ENCODE measurements at places on chromosomes 16 and 17. TPM values are rescaled to one million over a fixed set of nuclear protein-coding genes. Genes with fewer than 3 reads are reported as not detected.

GCGR gene
- not detected for total RNA-seq

TRPV2 gene
- 54.8 TPM for total RNA-seq

MED13 gene
- total RNA-seq = 19.9 TPM

BICDL2 gene
- total RNA-seq = not detected

GRCh38 chr17:56310782-56311181, 157.5 kb downstream of the ANKFN1 start:
- no peak for DNase-seq

DNA sequence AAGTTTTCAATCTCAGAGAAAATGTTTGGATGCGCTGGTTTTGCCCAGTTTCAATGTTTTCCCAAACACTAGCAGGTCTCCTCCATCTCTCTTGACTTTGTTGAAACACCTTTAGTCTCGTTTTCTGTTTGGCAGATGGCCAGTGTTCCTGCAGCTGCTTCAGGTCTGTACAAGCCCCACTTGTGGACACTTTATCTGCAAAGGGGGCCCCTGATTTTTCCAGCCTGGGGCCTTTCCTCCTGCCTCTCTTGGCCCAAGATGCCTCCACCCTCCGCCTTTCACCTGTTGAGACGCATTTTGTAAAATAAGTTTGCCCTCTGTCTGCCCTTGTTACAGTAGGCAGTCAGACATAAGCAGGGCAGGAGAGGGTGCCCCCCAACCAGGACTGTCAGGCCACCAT, 21.8 kb upstream of the PRM1 start:
- DNase-seq = no peak

DNA sequence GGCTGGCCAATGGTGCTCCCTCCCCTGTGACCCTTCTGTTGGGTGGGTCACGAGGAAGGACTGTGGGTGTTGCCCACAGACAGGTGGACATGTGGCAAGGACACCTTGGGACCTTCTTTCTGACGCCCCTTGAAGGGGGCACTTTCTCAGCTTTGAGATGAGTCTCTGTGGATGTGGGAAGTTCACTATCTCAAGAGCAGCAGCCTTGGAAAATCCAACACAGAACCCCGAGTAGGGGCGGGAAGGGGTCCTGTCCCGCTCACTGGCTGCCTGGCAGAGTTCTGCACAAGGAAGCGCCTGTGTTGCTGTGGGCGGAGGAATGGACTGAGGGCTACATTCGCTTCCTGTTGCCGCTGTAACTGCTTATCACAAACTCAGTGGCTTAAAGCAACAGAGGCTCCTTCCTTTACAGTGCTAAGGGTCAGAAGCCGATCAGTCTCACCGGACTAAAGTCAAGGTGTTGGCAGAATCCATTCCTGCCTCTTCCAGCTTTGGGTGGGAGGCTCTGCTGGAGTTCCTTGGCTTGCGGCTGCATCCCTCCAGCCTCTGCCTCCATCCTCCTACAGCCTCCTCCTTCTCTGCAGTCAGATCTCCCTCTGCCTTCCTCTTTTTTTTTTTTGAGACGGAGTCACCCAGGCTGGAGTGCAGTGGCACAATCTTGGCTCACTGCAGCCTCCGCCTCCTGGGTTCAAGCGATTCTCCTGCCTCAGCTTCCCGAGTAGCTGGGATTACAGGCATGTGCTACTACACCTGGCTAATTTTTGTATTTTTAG, 305.2 kb downstream of the SEC14L1 start:
- no peak for DNase-seq

DNA sequence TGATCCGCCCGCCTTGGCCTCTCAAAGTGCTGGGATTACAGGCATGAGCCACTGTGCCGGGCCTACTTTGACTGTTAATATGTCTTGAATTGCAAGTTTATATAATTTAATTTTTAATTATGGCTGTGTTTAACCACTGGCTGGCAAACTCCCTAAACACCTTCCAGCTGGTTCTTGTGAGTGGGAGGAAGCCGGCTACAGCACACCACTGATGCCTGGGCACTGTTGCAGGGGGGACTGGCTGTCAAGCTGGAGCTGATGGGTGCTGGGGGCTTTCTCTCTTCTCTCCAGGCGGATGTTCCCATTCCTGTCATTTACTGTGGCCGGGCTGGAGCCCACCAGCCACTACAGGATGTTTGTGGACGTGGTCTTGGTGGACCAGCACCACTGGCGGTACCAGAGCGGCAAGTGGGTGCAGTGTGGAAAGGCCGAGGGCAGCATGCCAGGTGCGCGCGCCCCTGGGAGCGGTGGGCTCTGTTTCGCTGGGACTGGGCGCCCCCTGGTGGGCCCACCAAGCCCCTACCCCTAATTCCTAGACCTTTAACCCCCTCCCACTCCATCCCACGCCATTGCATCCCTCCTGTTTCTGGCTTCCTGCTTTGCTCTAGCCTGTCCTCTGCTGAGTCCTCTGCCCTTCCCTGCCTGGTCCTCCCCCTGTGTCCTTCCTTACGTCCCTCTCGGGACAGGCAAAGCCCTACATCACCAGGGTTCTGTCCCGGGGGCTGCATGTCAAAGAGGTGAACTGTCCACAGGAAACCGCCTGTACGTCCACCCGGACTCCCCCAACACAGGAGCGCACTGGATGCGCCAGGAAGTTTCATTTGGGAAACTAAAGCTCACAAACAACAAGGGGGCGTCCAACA, 9.5 kb downstream of the TBX21 start:
- DNase-seq = no peak

DNA sequence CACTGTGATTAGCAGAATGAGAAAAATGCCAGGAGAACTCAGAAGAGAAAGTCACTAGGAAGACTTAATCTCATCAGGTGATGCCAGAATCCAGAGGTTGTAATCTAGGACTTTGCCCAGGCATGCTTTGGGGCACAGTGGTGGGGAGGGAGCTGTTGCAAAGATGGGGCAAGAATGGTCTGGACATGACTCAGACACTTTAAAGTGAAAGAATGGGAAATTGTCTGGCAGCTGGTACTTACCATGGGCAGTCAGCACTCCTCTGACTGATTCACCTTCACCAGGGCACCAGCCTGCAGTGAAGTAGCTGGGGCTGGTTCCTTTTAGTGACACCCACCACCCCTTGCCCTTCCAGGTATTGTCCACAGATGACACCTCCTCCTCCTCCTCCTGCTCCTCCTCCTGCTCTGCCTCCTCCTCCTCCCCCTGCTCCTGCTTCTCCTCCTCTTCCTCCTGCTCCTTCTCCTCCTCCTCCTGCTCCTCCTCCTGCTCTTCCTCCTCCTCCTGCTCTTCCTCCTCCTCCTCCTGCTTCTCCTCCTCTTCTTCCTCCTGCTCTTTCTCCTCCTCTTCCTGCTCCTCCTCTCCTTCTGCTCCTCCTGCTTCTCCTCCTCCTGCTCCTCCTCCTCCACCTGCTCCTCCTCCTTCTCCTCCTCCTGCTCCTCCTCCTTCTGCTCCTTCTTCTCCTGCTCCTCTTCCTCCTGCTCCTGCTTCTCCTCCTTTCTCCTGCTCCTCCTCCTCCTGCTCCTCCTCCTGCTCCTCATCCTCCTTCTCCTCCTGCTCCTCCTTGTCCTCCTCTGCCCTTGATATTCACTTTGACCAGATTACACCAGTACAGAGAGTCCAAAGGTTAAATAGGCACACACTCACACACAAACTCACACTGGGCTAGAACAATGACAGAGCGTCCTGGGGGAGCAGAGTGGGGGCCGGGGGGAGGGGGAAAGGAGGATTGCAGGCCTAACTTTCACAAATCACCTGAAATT, at the start of gene CHD9NB:
TSS of gene CHD9NB (minus strand) at position 379 of the 983 bp plus-strand sequence. CDS start 8,739 bp downstream, outside the sequence.
- DNase-seq = peak; percentile 95

DNA sequence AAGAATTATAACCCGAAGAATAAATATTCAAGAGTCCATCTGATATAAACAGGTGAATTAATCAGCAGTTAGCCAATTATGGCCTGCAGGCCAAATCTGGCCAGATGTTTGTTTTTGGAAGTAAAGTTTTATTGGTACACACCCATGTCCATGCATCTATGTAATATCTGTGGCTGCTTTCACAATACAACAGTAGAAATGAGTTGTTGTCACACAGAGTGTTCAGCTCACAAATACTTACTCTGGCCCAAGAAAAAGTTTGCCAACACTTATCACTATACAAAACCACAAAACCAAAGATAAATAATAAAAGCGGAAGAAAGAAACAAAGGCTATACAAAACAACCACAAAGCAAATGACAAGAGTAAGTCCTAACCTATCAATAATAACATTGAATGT, 109.4 kb downstream of the CDYL2 start:
- DNase-seq = no peak

GRCh38 chr17:41013606-41014005, 4.7 kb upstream of the KRTAP3-1 start:
- peak; percentile 37 for DNase-seq

- peak; percentile 25 for DNase-seq
Measured at GRCh38 chr16:68452176-68452575, 3.9 kb upstream of the SMPD3 start.

DNA sequence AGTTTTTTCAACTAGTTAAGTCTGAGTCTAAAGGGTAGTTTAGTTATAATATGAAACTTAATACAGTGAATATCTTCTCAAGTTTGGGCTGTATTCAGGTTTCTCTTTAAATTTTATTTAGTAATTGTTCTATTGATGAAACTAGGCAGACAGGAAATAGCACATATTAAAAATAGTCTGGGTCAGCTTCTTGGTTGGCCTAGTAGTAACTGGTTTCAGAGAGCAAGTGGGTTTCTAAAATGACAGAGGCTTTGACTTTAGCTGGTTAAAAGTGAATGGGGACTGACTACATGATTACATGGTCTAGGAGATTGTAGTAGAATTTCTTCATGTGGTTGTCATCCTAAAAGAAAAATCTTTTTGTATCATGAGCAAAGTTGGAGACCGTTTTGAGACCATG, 46.8 kb downstream of the OMG start:
- DNase-seq = no peak

GRCh38 chr17:39639566-39640458, 2.9 kb downstream of the STARD3 start:
- DNase-seq = no peak

GRCh38 chr16:31386157-31386984, 6.8 kb upstream of the ITGAD start:
- peak; percentile 40 for DNase-seq

GRCh38 chr16:70302745-70303144, 3.8 kb downstream of the DDX19B start:
- DNase-seq = no peak

DNA sequence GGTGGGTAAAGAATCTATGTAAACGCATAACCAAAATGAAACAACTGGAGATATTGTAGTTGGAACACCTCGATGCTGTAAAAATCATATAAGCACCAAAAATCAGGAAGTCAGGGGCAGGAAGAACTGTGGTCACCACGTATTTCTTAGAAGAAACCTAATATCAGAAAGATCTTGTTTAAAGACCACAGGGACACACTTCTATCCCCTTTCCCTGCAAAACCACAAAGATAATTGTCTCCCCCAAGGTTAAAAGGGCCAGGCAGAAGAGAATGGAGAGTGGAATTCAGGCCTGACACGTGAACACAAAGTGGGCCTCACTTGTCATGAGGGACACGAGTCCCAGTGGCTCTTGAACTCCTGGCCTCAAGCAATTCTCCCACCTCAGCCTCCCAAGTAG, 68.1 kb downstream of the GSG1L start:
- no peak for DNase-seq

- no peak for DNase-seq
Measured at GRCh38 chr17:56770427-56770826, 63.3 kb downstream of the C17orf67 start.

- peak; percentile 51 for DNase-seq
Measured at GRCh38 chr16:84220851-84221250, 19.0 kb downstream of the KCNG4 start.

DNA sequence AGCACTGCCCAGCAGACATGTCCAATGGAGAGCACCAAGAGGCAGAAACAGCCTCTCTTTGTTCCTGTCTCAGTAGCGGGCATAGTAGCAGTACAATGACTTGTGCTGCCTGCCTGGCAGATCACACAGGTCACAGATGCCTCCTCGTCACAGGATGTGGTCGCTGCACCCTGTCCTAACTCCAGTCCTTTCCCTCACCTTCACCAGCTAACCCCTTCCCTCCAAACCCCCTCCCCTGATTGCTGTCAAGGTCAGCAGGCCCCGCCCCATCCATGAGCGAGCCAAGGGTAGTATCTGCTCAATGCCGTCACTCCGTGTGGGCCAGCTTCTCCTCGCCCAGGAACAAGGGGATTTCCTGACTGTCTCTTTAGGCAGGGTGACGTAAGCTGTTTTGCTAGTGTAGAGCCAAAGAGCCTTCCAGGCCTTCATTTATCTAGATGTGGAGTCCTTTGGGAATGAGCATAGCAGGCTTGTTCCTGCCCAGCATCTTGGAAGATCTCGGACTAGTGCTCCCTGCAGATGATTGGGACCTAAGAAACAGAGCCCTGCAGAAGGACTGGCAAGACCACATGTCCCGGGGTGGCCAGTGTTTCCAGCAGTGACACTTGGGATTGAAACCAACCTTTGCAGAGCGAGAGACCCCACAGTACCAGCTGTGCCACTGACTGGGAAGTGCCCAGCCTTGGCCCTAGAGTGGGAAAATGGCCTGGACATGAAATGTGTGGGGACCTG, 75.9 kb upstream of the TNRC6C start:
- DNase-seq = no peak

GRCh38 chr16:12496186-12496585, 307.5 kb downstream of the CPPED1 start:
- no peak for DNase-seq

DNA sequence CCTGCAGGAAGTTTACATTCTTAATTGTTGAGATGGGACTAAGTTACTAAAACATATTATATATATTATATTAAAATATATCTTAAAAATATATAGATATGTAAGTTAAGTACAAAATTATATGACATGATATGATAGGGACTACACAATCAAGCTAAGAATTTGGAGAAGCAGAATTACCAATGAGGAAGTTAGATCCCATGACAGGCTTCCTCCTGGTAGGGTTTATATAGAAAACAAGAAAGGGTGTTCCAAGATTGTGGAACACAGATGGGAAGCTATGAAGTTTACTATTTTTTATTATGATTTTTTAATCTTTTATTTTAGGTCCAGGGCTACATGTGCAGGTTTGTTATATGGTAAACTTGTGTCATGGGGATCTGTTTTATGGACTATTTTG, 260.8 kb upstream of the ZFHX3 start:
- no peak for DNase-seq
